ENCODE measurements at places on chromosomes 11 and 22.
A peak's percentile ranks its signal among the peaks of the same experiment; 100 is the strongest.

GRCh38 chr11:42595876-42596275 is 715.9 kb upstream of the API5 start:
- no peak for DNase-seq

GRCh38 chr11:16299390-16299789 is 57.0 kb downstream of the SOX6 start:
- DNase-seq = no peak

DNA sequence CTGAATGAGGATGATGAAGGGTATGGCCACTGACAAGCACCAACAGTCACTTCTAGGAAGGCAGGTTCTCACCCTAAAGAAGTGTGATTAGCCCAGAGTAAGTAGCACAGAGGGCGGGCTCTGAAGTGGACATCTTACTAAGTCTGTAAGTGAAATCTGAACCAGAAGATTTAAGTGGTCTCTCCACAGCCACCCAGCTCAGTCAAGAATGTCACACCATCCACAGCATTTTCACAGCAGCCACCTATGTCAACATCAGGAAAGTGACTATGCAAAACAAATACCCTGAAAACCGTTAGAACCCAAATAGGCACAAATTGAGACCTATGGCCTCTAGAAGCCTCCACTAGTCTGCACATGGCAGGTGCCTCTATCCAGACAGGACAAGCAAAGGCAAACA is 23.0 kb upstream of the STK33 start:
- no peak for DNase-seq

DNA sequence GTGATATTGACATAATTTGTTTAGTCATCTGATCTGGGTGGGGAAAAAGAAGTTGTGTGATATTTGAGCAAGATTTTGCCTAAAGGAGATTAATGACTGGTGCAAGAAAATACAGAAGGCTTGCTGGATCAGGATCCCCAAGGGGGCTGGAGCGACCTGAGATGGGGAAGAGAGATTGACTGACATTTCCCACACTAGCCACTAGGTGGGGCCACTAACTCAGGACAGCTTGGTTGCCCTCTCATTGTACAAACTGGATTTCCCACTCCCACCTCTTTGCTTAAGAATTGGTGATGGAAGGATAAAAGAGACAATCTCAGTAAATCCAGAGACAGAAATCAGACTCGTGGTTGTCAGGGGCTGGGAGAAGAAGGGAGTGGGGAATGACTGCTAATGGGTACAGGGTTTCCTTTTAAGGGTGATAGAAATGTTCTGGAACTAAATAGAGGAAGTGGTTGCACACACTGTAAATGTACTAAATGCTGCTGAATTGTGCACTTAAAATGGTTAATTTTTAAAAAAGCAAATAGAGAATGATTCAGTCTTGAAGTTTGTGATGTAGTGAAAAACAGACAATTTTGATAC is 50.7 kb downstream of the CTTN start:
- no peak for DNase-seq

DNA sequence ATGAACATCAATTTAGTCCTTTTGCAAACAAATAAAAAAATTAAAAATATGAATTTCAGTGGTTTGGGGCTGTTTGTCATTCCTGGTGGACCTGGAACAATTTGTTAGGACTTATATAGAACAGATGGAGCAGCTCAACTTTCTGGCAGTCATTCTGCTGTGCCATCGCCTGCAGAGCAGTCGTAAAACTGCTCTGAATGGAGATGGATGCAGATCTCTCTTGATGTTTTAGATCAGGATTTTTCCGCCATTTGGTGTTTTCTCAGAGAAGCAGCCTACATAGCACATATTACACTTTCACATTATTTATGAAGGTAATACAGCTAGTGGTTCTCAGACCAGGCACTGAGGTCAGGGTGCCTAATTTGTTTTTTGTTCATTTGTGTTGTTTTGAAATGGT is 31.8 kb upstream of the HSPA8 start:
- no peak for DNase-seq

DNA sequence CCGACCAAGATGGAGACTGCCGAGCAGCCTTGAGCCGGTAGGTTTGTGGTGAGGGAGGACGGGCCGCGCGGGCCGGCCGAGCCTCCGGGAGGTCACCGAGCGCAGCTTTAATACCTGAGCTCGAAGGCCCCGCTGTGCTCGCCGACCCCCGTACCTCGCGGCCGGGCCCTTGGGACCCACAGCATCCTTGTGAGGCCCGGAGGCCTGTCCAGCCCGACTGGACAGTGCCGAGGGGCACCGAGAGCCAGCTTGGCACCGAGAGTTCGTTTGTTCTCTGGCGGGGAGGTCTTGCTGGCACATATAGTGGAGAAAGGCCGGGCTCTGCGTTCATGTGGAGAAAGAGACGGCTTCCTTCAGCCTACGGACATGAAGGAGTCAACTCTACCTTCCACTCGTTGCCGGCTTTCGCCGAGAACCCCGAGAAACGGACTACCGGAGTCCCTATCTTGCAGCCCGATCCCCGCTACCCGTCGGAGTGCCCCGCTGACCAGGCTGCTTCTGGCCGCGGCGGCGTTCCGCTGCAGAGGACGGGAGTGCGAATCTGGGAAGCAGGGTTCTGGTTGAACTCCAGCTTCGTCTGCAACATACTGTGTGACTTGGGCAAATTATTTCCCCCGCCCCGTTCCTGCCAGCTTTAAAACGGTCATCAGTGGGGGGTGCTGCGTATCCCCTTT is 349 bp downstream of the TSSC4 start:
- DNase-seq = no peak

DNA sequence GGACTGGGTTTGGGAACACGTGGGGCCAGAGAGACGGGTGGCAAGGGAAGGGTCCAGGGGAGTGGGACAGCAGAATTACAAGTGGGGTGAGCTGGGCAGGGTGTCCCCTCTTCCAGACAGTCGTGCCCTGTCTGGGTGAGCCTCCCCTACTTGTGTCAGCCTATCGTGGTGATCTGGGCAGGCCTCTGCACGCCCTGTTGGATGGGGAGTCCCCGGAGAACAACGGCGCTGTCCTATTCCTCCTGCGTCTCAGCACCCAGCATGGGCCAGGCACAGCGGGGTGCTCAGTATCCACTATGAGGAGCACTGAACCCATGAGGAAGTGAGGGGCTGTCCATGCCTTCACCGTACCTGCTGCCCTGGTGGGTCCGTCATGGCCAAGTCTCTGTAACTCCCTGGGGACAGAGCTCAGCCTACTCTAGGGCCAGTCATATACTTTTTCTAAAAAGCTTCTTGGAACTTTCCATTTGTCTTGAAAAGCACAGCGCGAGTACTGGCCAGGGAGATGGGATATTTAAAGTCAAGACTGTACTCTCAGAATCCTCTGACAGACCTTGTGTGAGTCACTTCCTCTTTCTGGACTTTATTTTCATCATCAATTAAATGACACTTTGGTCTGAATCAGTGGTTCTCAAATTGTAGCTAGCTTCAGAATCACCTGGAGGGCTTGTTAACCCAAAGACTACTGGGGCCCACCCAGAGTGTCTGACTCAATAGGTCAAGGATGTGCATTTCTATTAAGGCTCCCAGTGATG is 81.7 kb upstream of the NECTIN1 start:
- DNase-seq = no peak

DNA sequence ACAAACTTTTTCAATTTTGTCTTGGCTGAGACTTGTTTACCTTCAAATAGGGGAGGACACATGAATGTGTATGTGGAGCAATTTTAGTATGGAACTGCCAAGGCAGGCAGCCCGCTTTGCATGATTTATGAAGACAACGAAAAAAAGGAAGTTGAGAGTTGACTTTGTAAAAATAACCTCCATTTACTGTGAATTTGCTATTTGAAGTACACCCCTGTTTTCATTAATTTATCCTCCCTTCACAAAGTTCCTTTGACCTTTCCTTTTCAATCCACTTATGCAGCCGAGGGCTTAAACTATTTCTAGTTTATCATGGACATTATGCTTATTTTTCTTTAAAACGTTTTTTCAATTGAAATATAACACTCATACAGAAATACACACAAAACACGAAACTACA is 369.6 kb upstream of the CADM1 start:
- no peak for DNase-seq

GRCh38 chr11:27926981-27927481 is 180.9 kb downstream of the KIF18A start:
- DNase-seq = peak; percentile 100

DNA sequence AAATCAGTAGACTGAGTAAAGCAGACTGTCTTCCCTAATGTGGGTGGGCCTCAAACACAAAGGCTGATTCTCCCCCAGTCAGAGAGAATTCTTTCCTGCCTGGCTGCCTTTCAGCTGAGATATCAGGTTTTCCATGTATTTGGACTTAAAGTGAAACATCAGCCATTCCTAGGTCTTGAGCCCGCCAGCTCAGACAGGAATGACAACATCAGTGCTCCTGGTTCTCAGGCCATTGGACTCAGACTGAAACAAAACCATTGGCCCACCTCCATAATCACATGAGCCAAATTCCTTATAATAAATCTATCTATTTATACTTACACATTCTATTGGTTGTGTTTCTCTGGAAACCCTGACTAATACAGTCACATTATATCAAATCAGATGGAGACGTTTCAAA is 56.7 kb upstream of the CLPB start:
- DNase-seq = peak; percentile 47

DNA sequence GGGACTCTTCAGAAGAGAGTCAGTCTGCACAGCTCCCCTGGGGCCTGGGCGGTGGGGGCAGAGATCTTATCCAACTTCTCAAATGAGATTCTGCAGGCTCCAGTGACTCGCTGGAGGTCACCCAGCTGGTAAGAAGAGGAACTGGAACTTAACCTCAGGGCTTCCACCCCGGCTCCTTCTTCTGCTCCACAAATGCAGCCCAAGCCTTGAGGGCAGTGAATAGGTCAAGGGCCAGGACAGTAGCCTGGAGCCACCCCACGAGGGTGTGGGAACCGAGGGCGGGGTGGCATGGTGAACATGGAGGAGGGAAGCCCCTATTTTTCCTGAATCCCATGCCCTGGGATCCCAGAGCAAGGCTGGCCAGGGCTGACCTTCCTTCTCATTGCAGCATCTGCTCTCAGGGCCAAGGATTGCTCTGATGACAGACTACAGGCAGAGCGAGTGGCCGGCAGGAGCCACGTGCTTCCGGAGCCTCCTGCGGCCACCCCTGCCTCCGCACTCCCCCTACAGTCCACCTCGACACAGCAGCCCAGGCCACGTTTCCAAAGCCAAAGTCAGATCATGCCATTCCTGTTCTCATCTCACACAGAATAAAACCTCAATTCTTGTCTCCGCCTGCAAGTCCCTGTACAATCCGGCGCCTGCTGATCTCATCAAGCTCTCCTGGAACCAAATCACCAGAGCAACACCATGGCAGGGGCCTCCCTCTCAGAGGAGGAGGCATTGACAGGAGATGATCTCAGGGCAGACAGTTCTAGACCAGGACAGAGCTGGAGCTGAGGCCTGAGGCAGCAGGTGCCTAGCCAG is 21.1 kb upstream of the UPK3A start:
- DNase-seq = peak; percentile 60

- DNase-seq = peak; percentile 24
Observed at GRCh38 chr11:85787809-85788760, 22.9 kb downstream of the SYTL2 start.

DNA sequence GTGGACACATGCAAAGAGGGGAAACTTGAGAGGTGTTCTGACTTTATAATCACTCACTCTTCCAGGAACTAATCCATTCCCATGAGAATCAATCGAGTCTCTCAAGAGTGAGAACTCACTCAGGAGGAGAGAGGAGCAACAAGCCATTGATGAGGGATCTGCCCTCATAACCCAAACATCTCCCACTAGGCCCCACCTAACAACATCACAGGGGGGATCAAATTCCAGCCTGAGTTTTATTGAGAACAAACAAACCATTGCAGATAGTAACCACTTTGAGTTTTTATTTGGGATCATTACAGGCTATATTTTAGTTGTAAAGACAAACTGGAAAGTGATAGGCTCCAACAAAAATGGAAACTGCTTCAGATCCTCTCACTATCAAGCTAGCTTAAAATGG is 328.8 kb upstream of the CTSC start:
- no peak for DNase-seq

DNA sequence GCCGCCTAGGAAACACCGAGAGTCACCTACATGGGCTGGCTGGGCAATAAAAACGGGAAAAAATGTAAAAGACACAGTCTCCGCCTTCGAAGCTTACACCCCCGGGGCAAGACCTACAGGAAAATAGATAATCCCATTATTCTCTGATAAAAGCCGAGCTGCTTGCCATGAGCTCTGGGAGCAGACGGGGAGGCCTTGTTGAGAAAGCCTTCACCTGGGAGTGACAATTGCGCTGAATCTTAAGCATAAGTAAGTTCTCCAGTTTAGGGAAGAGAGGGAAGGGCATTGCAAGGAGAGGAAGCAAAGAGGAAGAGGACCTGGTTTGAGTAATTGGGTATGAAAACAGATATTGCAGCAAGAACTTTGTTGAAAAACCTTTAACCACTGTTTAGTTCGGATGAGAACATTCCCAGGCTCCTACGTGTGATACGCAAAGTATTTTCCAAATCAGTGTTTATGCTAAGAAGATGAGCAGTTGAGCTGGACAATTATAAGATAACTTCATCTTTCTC is 813 bp upstream of the BTBD10 start:
- DNase-seq = no peak

DNA sequence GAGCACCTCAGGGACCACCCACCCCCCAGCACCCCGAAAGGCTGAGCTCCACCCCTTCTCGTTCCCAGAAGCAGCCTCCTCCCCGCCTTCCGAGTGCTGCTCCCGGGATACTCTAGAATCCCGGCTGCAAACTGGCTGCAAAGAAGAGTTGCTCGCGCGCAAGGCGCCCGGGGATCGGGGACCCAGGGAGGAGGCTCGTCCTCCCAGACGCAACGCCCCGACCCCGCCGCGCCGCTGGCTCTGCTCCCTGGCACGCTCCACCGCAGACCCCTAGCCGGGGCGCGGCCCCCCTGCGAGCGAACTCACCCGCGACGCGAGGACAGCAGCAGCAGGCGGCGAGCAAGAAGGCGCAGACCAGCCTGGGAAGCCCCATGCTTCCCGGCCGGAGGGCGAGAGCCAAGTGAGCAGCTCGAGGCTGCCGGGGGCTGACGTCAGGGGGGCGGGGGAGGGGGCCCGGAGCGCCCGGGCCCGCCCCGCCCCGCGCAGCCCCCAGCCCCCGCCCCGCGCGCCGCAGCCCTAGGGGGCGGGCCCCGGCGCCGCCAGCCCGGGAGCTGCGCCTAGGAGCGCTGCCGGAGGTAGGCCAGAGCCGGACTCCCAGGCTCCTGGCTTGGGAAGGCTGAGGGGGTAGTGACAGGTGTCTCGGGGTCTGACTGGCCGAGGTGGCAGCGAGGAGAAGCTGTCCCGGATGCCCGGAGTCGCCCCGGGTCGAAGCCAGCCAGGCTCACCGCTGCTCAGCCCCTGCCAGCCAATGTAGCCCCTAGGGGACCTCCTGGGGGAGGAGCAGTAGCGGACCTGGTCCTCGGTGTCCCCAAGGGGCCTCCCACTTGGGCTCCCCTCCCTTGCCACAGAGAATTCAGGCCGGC is at the start of gene MCAM:
Gene MCAM (minus strand): TSS at position 402 of the 863 bp plus-strand sequence. CDS start 29 bp downstream, at position 373.
- DNase-seq = peak; percentile 68

DNA sequence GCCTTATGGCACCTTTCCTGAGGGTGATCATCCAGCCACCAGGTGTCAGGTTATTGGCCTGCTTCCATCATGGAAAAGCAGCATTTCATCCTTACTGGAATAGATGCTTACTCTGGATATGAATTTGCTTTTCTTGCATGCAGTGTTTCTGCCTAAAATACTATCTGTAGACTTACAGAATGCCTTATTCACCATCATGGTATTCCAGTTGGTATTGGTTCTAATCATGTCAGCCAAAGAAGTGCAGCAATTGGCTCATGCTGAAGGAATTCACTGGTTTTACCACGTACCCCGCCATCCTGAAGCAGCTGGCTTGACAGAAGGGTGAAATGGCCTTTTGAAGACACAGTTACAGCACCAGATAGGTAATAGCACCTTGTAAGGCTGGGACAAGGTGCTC is 194.2 kb downstream of the AASDHPPT start:
- peak; percentile 30 for DNase-seq
